IPS DF 19.7 (cell line): ENCODE measurements at places on chromosomes 16 and 17.
A peak's percentile ranks its signal among the peaks of the same experiment; 100 is the strongest.

DNA sequence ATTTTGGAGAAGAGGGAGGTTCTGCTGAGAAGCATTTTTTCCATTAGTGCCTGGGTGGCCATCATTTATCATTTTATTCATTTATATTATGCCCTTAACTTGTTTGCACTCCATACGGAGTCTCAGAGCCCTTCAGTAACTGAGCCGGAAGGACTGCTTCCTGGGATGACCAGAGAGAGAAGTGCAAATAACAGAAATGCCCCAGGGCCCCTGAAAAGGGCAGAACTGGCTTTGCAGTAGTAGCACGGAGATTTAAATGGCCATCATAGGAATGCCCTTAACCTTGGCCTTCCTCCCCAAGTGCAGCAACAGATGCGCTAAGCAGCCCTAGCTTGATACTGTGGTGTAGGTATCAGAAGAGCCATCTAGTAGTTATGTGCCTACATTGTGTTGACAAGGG is 58.5 kb downstream of the NUP93 start:
- DNase-seq, result no peak

DNA sequence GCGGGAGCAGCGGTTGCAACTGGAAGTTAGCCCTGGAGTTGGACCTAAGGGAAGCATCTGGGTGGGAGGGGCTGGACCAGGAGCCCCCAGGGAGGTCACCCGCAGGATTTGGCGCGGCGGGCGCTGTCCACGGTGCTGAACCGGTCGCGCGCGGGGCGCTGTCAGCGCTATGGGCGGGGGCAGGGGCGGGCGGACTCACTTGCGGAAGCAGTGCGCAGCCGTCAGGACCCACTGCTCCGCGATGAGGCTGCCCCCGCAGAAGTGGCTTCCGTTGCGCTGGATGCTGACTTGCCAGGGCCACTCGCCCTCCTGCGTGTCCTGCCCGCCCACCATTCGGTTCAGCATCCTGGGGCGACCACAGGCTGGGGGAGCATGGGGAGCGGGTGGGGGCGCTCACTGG is 4.5 kb downstream of the PRSS27 start:
- DNase-seq, result no peak

GRCh38 chr17:79463421-79464317 is 147.2 kb downstream of the RBFOX3 start:
- DNase-seq, result no peak

GRCh38 chr17:65627891-65628643 is 66.6 kb upstream of the AXIN2 start:
- DNase-seq, result no peak

DNA sequence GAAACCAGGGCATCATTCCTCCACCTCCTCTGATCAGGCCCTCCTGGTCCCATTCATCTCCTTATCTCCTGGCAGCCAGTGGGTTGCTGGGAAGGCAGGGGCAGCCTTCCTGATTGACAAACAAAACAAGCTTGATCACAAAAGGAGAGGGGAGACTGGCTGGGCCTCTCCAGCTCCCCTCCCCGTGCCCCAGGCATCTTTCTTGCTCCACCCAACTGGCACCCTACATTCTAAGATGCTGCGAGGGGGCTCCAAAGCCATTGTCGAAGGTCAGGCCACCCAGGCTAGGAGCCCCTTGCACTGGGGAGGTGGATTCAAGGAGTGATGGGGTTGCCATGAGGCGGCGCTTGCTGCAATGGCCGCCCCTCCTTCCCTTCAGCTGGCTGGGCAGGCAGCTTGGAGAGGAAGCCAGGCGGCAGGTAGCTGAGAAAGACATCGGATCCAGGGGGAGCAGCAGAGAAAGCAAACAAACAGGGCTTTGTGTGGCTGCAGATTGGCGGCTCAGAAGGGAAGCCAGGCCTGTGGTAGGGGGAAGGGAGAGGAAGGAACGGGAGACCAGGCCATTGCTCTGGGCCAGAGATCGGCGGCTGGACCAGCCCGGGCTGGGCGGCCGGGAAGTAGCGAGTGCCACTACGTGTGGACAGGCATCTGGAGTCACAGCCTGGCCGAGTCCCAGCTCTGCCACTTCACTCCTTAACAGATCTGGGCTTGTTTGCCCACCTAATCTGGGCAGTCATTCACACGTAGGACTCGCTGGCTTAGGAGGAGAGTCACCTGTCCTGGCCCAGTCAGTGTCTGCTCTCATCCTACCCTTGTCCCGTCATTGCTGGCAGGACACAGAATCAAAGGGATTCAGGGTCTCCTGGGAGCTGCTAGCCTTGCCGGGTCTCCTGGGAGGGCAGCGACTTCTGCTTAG is 12.3 kb downstream of the RAI1 start:
- DNase-seq, result no peak

DNA sequence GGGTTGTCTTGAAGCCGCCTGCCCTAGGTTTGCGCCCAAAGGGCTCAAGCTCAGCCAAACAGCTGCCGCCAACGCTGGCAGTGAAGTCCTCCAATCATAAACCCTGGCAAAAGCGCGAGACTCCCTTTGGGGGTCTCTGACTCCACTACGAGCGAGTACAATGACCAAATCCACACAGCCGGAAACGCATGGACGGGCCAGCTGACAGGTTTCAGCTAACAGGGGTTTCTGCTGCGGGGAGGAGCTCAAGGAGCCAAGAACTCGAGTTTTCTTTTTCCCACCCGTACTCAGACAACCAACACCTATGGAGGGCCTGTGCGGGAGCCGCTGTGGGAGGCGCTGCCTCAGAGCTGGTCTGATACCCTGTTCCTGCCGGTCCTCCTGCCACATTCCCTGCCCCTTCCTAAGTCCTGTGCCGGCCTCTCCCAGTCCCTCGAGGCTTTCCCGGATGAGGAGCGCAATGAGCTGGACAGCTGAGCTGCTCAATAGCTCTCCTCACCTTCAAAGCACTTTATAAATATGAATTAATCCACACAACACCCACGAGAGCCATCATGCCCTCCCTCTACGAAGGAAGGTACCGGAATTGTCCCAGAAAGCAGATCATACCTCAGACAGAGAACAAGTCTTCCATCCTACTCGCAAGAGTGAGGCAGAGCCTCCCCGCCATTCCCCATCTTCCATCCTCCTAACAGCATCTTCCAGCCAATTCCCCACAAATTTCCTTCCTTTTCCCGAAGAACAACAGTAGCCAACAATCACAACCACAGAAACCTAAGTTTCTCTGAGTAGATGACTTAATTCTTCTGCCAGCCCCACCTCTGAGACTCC is 6.1 kb downstream of the ABR start:
- no peak for DNase-seq

- DNase-seq, result no peak
Measured at GRCh38 chr17:78377858-78378224, 608 bp upstream of the PGS1 start.

- no peak for DNase-seq
Measured at GRCh38 chr16:31460582-31461002, 1.3 kb downstream of the ARMC5 start.

DNA sequence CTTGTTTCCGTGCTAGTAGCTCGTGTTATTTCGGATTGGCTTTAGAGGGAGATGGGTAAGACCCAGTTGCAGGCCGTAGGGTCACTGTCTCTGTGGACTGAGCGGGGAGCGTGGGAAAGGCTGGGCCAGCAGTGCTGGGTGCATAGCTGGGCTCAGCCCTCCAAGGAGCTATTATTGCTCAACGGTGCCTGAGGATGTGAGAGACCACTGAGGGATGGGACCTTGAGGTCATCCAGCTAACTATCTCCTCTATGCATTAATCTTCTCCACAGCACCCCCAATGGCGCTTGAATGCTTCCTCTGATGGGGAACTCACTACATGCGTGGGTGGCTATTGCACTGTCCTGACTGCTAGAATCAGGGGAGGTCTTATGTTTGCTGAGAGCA is 126.1 kb upstream of the FOXF1 start:
- DNase-seq, result no peak

DNA sequence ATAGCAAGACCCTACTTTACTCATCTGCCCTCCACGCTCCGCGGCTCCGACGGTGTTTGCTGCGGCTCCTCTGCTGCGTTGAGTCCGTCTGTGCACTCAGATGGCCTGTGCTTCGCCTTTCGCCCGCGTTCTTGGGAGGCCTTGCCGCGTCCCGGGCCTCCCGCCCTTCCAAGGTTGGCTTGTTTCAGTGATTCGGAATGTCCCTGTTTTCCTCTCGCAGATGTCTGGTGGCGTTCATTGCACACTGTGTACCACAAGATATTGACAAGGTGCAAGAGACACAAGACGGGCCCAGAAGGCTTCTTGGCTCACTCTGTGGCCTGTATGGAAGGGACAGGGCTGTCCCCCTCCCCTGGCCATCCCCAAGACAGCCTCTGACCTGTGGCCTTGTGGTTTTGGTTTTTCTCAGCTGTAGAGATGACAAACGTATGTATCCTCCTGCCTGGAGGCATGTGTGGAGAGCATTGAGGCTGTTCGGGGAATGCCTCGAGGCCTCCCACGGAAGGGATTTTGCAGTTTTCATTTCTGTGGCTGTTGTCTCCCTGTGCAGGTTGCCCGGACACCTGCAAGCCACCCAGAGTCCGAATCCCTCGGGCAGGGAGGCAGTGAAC is 15.4 kb downstream of the MGRN1 start:
- DNase-seq, result no peak

DNA sequence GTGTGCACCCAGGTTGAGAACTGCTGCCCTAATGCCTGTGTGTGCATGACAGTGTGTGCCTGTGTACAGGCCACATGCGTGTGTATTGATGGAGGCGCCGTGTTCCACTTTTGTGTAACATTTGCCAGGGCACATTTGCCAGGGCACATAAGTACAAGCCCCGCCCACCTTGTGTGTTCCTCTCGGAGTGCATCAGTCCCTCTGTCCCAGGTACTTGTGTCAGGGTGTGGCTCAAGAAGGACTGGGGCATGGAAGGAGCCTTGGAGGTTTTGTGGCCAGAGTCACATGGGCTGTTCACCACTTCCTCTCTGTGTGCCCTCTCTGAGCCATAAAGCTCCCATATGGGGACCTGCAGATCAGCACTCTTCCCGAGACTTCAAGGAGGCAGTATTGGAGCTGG is 73.9 kb downstream of the MRM1 start:
- DNase-seq, result no peak

DNA sequence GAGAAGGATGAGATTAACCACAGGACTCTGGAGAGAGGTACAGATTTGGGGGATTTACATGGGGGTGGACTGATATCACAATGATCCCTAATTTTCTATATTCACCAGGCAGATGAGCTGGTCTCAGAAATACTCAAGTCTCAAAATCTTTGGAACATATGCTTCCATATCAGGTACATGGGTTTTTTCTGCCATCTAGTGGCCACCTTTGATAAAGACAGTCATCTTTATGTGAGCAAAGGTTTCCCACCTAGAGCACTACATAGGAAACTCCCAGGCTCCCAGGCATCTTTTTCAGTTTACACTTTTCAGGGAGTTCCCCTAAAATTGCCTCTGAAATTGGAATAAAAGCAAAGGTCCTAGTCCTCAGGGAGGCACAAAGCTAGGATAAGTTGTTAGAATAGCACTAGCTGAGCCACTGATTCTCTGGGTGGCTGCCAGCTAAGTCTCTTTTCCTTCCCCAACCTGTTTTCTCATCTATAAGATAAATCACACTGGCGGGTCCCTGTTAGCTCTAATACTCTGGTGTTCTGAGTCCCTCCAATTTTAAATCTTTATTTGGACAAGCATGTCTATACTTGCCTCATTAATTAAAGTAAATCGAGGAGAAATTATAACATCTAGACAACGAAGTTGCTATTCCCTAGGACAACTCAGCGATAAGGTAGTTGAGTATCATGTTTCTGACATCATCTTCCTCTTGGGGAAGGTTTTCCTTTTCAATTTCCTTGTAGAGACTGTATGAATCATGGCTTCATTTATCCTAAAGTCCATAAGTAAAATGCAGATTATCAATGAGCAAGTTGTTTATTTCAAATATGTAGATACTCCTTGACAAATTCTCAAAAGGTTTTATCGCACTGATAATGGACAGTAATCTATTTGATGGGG is 19.0 kb upstream of the MON1B start:
- no peak for DNase-seq

- DNase-seq, result no peak
Measured at GRCh38 chr17:5718726-5719125, 134.4 kb upstream of the NLRP1 start.

DNA sequence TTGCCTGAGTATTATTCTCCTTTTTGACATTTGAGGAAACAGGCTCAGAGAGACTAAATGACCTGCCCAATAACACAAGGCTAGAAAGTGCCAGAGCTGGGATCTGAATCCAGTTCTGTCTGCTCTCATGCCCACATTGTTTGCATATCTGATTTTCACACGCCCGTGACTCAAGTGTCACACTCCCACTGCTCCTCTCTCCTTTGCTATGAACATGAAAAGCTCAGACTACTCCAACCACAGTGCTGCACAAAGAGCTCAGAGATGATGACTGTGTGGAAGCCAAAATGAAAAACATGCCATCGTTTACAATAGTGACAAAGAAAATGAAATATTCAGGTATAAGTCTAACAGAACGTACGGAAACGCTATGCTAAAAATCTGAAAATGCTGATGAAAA is 107.9 kb downstream of the SMG6 start:
- DNase-seq, result no peak

GRCh38 chr16:49921791-49922456 is 66.0 kb upstream of the ZNF423 start:
- DNase-seq, result peak; percentile 60

- no peak for DNase-seq
Measured at GRCh38 chr16:49283376-49284049, 1.9 kb upstream of the CBLN1 start.

GRCh38 chr17:41486809-41487530 is 2.7 kb downstream of the KRT36 start:
- no peak for DNase-seq

DNA sequence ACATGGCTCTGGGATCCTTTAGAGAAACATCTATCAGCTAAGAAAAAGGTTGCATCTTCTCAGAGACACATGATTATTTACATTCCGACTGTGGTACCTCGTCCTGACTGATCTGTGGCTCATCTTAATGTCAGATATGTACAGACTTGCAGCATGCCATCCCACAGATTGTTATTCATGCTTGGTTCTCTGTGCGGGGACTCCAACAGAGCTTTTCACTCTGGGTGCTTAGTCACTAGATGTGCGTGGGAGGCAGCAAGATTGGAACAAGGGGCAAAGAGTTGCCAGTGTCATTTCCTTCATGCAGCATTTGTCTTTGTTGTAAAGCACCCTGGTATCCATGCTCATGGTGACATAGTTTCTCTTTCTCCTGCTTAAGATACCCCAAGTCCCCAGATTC is 179.1 kb upstream of the CACNG5 start:
- DNase-seq, result no peak

- DNase-seq, result no peak
Measured at GRCh38 chr16:66441586-66442375, 14.7 kb downstream of the BEAN1 start.

- DNase-seq, result no peak
Measured at GRCh38 chr16:30350134-30350871, 4.8 kb downstream of the CD2BP2 start.

- DNase-seq, result no peak
Measured at GRCh38 chr17:33169580-33170285, 123.4 kb downstream of the ASIC2 start.

GRCh38 chr17:19287651-19288050 is 50.5 kb downstream of the EPN2 start:
- no peak for DNase-seq

GRCh38 chr17:33990943-33991706 is 264.0 kb upstream of the CCL2 start:
- DNase-seq, result no peak
